ENCODE measurements at places on chromosomes 12 and 14. TPM values are rescaled to one million over a fixed set of nuclear protein-coding genes. Genes with fewer than 3 reads are reported as not detected.

Gene PLEK2
- total RNA-seq = 8.7 TPM

Gene STXBP6
- total RNA-seq = 7.1 TPM

Gene SERPINA5
- not detected for total RNA-seq

Gene ZNF891
- total RNA-seq = 1.00 TPM

Gene GIT2
- total RNA-seq = 44.8 TPM

Gene MYO1H
- total RNA-seq = not detected

Gene SAMD15
- total RNA-seq = 2.2 TPM

Gene ZNF410
- total RNA-seq = 103 TPM

Gene GRIN2B
- 0.22 TPM for total RNA-seq

Gene RFLNA
- 0.50 TPM for total RNA-seq

Gene LRRC23
- total RNA-seq = 8.6 TPM

Gene TSPAN9
- total RNA-seq = 24.6 TPM

Gene FOXA1
- total RNA-seq = not detected

Gene GALC
- 17.9 TPM for total RNA-seq

Gene STRAP
- 107 TPM for total RNA-seq

Gene LPAR5
- total RNA-seq = 0.12 TPM

Gene ARHGEF40
- 42.8 TPM for total RNA-seq

Gene CBX5
- 32.5 TPM for total RNA-seq

Gene KIF5A
- total RNA-seq = 0.50 TPM

Gene VSX2
- not detected for total RNA-seq

Gene NOS1
- total RNA-seq = not detected

Gene B4GALNT1
- 4.0 TPM for total RNA-seq

Gene NAV3
- total RNA-seq = 126 TPM

Gene CLEC2A
- total RNA-seq = not detected

Gene MYL6B
- total RNA-seq = 112 TPM

Gene PZP
- total RNA-seq = not detected

Gene EGLN3
- total RNA-seq = 0.33 TPM

Gene BICDL1
- total RNA-seq = 0.11 TPM

Gene HOTAIR
- total RNA-seq = not detected

Gene TMEM229B
- total RNA-seq = 0.33 TPM

Gene CEBPE
- not detected for total RNA-seq

Gene PPP2R5C
- 90.4 TPM for total RNA-seq

Gene KRT84
- not detected for total RNA-seq

Gene IKZF4
- 1.5 TPM for total RNA-seq

Gene DLK1
- total RNA-seq = not detected

Gene PARPBP
- total RNA-seq = 10.1 TPM

Gene TMEM132C
- not detected for total RNA-seq

Gene KRT73
- total RNA-seq = not detected

Gene TNS2
- 30.5 TPM for total RNA-seq

Gene PIP4P1
- 39.4 TPM for total RNA-seq

Gene TAMALIN
- total RNA-seq = 13.0 TPM

Gene GARIN6
- total RNA-seq = not detected

Gene DAO
- not detected for total RNA-seq

Gene PLEKHH1
- total RNA-seq = 0.62 TPM

Gene GNB3
- 3.7 TPM for total RNA-seq

Gene TBX3
- total RNA-seq = 160 TPM

Gene SRGAP1
- 23.4 TPM for total RNA-seq

Gene TAS2R46
- 2.6 TPM for total RNA-seq

Data from uterine smooth muscle cell (primary cell).